ENCODE measurements at places on chromosomes 4 and X.

GRCh38 chr4:152218576-152218975, 317.3 kb downstream of the FBXW7 start:
- no peak for DNase-seq

DNA sequence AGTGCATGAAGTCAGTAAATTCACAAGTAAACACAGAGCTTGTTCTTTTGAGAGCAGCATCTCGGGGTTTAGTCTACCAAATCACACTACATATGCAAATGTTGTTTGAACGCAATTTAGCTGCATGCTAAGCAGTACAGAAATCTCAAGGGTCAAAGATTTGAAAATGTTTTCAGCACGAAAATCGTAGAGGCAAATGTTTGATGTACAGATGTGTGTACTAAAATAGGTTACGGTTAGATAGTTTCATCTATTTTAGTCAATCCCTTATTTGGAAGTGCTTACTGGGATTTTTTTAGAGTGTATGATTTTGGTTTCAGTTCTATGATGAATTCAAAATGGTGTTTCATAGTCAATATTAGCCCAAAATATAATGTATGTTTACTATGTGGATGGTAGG, 1928.2 kb upstream of the TENM3 start:
- no peak for DNase-seq

- no peak for DNase-seq
Measured at GRCh38 chrX:150627957-150628356, 59.5 kb downstream of the MTM1 start.

GRCh38 chrX:129877401-129877800, 28.6 kb upstream of the UTP14A start:
- DNase-seq = no peak

DNA sequence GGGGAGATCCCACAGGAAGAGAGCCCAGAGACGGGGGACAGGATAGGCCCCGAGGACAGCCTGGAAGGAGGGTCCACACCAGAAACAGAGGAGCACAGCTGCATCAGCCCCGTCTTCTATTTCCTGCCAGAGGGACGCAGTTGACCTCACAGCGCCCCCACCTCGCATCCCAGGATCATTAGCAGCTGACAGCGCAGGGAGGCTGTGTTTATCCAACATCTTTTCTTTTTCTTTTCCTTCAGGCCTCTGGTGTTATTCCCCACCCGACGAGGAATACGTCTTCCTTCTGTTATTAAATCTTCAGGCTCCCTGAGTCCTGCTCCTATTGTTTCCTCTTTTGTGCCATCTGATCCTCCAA, 75.4 kb downstream of the DCHS2 start:
- DNase-seq = no peak

GRCh38 chr4:38034986-38035882, 75.0 kb downstream of the PTTG2 start:
- peak; percentile 77 for DNase-seq

GRCh38 chrX:155053656-155054055, 17.3 kb downstream of the CMC4 start:
- DNase-seq = no peak
